ENCODE measurements at places on chromosomes 4 and X.

GRCh38 chr4:181950372-181951127, 292.7 kb upstream of the TENM3 start:
- no peak for DNase-seq

DNA sequence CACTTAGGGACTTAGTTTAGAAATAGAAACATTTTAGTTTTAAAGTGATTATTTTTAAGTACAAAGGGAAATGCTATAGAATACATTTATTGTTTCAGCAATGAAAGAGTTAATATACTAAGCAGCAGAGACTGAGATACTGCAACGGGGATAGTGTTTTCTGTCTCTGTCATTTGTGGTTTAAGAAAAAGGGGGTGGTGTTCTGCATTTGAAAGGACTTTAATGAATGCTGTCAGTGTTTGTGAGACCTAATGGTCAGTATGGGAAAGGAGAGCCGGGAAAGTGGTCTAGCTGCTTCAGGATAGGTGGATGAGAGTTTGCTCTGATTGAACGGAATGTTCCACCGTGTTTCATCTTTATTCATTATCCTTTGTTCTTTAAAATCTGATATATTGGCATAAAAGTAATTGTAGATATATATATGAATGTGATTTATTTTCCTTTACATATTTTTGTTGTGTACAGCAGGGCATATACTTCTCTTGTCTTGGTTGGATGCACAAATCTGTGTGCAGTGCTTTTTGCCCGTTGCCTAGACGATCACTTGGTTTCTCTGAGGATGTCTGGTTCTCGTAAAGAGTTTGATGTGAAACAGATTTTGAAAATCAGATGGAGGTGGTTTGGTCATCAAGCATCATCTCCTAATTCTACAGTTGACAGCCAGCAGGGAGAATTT, at the start of gene KLHL5:
KLHL5 (plus strand) TSS at position 139 of the 676 bp plus-strand sequence; CDS start at position 560, 421 bp downstream.
- no peak for DNase-seq

GRCh38 chr4:111530446-111530845, 614.8 kb upstream of the FAM241A start:
- DNase-seq, result no peak

DNA sequence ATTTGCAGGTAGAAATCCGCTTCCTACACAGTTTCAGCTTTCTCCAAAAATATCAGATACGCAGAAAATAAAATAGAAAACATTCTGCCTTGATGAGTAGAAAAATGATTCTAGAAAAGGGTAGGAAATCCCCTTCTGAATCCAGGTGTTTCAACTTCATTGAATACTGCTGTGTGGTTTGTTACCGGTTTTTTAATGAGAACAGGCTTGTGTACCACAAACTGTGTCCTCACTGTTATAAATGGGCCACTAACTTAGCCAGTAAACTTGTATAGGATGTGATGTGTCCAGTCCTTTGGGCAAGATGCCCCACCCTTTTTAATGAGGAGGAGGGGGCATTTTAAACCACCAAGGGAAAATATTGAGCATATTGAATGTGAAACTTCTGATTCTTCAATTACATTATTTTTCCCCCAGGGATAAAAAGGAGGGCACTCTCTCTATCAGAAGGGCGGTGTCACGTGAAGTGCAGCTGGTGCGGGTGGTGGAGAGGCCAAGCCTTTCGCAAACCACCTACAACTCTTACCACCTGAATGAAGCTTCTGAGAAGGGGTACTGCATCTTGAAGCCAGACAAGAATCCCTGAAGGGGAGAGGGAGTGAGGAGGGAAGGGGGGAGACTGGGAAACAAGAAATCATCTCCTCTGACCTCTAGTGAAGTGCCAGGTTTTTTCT, 4.5 kb downstream of the CXXC4 start:
- DNase-seq, result no peak

DNA sequence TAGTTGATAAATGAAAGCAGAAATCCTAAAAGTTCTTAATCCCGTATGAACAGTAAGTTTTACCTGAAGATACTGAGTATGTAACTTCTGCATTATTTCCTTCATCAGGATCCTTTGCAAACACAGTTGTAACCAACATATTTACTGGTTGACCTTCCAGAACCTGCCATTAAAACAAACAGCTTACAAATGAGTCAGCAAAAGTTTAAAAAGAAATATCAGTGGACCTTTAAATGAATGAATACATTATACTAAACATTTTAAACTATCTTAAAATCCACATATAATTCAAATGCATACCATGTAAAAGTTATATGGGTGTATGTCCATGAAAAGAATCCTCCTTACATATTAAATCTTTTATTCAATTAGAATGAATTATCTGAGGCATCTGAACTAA, 163.6 kb downstream of the DCHS2 start:
- DNase-seq, result no peak

- DNase-seq, result no peak
Observed at GRCh38 chrX:16659321-16659720, 9.4 kb downstream of the S100G start.

- DNase-seq, result no peak
Observed at GRCh38 chrX:72060196-72060920, 71.4 kb downstream of the RTL5 start.

- DNase-seq, result no peak
Observed at GRCh38 chr4:3407171-3407771, 34.5 kb upstream of the HGFAC start.

GRCh38 chrX:47568656-47569295, 7.8 kb downstream of the ARAF start:
- DNase-seq, result no peak

- DNase-seq, result no peak
Observed at GRCh38 chrX:41449131-41449530, 2.0 kb downstream of the NYX start.

DNA sequence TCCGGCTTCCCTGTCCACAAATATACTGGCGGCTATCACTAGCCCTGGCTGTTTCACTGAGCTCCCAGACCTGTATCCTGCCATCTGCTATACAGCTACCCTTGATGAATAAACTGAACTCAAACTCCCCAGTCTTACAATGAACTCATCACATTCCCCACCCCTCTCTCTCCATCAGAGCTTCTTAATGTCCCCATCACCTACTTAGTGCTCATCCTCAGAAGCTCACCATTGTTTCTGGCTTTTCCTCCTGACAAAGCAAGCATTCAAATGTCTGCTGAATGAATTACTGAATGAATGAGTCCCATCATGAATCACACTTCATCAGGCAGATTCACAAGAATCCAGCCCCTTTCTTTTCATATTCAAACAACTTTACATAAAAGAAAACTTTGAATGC, 5.7 kb upstream of the DGAT2L6 start:
- no peak for DNase-seq

DNA sequence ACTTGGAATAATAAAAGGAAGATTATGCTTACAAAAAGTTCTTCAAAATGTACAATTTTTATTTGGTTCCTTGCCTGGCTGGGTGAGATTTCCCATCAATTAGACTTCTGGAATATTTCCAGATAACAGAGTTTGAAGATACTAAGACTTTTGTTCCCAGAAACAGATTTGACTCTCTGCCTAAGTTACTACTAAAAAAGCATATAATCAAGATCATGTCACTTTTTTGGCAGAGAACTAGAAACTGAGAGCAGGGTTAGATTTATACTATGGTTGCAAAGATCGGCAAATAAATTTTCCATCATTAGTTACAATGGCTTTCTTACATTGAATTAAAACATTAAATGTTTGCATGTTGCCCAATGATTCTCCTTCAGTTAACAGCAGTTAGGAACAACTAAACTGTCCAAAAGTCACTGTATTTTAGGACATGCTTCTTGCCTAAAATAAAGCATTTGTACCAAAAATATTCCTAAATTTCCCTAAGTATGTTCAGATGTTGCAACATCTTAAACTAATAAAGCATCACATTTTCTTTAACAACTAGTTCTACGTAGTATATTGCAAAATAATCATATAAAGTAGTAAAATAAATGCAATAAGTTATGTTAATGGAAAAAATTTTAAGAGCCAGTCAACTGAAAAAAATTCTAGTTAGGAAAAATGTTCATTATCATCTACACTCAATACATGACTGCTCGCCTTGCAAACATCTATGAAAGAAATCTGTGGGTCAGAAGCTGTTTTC, 73.0 kb downstream of the SEC24D start:
- no peak for DNase-seq

DNA sequence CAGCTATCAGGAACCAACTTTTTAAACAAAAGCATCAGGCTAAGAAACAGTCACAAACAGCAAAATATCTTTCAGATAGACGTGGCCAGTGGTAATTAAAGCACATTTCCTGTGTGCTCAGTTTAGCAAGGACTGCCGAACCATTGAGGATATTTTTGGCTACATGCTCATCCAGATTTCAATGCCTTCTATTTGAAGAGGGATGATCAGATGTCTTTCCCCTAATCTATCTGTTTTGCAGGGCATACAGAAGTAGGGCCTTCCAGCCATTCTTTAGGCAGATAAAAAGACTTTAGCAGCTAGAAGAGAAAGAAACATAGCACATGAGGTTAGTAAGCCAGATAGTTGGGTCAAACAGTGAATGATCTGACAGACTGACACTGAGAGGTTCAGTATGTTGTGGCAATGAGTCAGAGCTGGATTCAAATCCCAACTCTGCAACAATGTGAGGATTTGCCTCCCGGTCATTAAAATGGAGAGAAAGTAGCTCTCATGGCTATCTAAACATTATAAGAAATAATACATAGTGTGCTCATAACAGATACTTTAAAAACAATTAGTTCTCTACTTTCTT, 100.0 kb upstream of the PRKG2 start:
- no peak for DNase-seq

- DNase-seq, result no peak
Observed at GRCh38 chrX:120536061-120536460, 24.7 kb downstream of the CUL4B start.

GRCh38 chrX:13305108-13305507, 14.7 kb downstream of the ATXN3L start:
- DNase-seq, result no peak

GRCh38 chr4:4507923-4508322, 33.9 kb downstream of the STX18 start:
- no peak for DNase-seq

- DNase-seq, result no peak
Observed at GRCh38 chr4:147307896-147308674, 172.8 kb upstream of the EDNRA start.

- DNase-seq, result no peak
Observed at GRCh38 chr4:5340991-5341451, 289.7 kb downstream of the STK32B start.

DNA sequence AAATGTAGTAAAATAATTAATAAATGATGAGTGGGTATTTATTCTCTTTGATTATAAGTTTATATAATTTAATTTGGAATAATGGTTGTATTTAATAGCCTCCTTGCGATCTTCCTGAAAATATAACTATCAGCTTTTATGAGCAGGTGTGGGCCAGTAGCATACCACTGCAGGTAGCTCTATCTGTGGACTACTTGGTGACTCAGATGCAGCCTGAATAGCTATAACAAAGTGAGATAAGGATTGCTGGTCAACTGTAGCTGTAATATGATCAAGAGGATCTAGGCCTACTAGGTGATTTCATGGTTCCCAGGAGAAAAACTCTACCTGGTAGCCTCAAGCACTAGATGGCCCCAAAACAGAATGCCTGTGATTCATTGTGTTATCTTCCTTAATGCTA, 47.1 kb upstream of the BMP15 start:
- DNase-seq, result no peak

GRCh38 chrX:152537373-152537772, 86.3 kb upstream of the GABRA3 start:
- DNase-seq, result no peak

- no peak for DNase-seq
Observed at GRCh38 chr4:592825-593520, 16.9 kb upstream of the TMEM271 start.

DNA sequence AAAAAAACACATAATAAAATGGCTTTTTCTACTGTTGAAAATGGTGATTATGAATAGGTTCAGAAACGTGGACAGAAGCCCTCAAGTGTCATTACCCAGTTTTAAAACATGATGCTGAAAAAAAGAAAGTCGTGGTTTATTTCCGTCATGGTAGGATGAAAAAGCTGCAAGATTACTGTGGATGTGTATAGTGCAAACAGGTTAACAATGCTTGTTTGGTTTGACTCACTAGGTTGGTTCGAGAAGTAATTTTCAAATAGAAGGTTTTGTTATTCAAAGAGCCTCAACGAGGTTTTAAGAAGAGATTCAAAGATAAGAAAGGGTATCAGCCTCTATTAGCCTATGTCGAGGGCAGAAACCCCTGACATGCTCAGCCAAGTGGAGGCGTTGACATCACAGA, 2.5 kb upstream of the RXFP1 start:
- DNase-seq, result no peak

DNA sequence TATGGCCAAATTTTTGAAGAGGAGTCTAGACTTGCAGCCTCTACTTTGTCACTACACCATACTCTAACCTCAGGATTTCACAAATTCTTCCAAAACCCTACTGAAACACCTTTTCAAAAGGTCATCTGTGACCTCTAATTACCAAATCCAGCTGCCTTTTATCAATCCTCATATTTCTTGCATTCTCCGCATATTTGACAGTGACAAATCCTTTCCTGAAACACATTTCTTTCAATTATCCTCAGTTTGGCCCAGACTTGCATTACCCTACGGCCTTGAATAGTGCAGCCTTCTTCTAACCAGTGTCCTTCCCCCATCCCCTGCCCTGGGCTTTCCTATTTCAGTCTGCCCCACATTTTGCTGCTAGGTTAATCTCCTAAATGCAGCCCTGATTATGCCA, 25.5 kb downstream of the MID2 start:
- DNase-seq, result peak; percentile 0

- no peak for DNase-seq
Observed at GRCh38 chrX:80879143-80879542, 69.5 kb upstream of the BRWD3 start.

- DNase-seq, result no peak
Observed at GRCh38 chr4:8188085-8188484, 11.0 kb upstream of the SH3TC1 start.

DNA sequence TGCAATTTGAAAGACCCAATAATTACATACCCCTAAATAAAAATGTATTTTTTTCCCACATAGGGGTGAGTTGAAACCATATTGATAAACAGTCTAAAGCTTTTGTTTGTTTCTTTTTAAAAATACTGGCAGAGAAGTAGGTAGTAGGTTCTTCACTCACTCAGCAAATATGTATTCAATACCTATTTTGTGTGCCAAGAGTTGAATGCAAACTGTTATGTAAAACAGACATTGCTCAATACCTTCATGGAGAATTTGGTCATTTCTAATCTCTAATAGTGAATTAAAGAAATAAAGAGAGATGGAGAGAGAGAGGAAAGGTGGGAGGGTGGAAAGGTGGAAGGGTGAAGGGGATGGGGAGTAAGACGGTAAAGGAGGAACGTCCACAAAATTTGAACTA, 589.9 kb upstream of the GNPDA2 start:
- no peak for DNase-seq

All from HTR-8/SVneo (cell line).